ENCODE measurements at places on chromosomes 5 and 9.

DNA sequence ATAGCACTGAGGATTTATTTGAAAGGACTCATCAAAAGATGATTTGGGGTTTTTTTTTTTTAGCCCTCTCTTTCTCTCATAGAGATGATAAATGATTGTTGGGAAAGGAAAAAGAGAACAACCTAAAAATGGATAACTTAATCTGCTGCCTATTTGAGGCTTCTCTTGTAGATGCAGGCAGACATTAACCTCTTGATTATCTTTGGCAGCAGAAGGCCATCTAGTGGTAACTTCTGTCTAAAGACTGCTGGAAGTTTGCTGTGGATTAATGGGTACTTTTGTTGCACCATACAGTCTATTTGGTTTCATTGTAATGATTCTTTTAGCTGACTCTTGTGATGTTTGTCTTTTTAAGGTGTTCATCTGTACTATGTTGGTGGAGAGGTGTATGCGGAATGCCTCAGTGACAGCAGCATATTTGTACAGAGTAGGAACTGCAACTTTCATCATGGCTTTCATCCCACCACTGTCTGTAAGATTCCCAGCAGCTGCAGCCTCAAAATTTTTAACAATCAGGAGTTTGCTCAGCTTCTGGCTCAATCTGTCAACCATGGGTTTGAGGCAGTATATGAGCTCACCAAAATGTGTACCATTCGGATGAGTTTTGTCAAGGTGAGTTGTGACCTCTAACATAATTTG lies 18.8 kb downstream of the SMIM32 start:
- no peak for DNase-seq

- no peak for DNase-seq
Measured at GRCh38 chr9:87853302-87853701, 29.4 kb upstream of the SPATA31E1 start.

DNA sequence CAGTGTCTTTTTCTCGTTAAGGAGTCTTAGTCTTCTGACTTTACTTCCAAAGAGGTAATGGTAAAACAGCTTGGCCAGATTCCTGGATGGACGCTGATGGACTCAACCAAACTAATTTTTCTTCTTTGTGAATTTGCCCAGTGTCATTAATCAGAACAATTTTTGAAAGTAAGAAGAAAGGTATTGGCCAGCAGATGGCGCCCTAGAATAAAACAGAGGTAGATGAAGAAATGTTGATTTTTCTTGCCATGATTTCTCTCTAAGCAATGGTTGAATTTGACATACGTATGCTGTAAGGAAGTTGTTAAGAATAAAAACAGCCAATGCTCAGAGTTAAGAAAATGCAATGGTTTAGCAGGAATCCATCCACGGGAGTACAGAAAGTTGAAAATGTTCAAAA lies 500.0 kb downstream of the DIRAS2 start:
- no peak for DNase-seq

DNA sequence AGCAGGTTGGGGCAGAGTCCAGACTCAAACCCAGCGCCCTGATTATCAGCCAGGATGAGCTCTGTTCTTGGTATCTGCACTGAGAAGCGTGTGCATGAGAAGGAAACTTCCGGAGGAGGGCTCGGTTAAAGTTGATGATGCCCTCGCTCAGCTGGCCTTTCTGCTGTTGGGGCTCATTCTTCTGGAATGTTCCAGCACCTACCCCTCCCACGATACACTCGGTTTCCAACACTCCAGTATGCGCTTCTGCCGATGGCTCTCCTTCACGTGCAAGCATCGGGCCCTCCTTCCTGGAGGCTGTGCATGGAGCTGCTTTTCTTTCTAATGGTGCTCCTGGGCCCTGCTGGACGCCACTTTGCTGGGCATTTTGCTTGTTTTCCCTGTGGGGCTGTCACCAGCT lies 134.0 kb downstream of the RXRA start:
- DNase-seq = no peak

DNA sequence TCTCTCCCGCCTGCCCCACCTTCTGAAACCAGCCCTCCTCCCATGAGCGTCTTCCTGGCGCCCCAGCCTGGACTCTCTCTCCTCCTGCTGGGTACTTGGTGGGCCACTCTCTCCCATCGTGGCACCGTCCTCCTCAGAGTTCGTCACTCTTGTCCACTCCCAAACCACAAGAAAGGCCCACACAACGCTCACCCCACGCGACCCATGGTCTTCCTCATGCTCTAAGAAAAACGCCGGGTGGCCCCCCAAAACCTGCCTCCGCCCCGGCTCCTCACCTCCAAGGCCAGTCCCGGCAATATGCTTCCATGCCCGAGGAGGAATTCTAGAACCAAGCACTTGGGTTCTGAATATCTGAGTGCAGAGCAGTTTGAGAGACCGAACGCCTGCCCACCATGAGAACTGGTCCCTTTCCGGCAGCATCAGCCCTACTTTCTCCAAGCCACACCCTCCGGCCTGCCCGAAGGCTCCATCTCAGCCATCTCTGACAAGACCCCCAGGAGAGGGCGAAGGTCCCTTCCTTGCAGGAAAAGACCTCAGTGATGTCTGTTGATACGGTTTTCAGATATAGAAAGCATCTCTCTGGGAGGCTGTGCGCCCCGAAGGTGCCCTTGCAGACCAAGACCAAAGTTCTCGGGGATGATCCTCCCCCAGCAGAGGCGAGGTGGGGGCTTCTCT lies 15.0 kb downstream of the SLC6A3 start:
- no peak for DNase-seq

DNA sequence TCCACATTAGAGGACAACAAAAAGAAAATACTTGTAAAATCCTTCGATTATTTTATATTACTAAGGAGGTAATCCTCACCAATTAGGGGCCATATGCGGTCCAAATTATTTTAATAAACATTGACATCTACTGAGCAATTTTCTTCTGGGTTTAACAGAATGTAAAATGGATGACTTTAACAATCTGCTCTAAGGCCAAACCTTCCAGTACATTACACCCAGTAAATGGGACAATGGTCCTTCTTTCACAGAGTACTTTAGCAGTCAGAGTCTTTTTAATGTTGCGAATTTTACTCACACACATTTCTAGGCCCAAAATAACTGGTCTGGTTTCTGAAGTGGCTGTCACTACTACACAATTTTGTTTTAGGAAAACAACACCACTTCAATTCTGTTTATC lies 106.9 kb downstream of the TTC39B start:
- no peak for DNase-seq

DNA sequence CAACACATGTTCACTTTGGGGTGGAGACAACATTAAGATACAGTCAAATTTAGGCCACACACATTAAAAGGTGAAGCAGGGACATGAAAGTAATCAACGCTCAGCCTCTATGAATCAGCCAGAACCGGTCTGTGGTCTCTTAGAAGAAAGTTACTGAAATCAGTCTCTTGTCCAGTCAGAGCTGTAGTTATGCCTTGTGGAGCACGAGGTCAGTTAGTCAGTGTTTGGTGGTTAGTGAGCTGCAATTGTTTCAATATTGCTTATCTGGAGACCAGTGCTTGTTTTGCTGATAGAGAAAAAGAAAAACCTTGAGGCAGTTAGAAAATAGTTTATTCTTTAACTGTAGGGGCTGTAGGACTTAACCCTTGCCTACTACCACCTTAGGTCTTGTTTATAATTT lies 157.8 kb upstream of the RASEF start:
- no peak for DNase-seq

GRCh38 chr5:11525020-11525419 lies 379.2 kb downstream of the CTNND2 start:
- no peak for DNase-seq

DNA sequence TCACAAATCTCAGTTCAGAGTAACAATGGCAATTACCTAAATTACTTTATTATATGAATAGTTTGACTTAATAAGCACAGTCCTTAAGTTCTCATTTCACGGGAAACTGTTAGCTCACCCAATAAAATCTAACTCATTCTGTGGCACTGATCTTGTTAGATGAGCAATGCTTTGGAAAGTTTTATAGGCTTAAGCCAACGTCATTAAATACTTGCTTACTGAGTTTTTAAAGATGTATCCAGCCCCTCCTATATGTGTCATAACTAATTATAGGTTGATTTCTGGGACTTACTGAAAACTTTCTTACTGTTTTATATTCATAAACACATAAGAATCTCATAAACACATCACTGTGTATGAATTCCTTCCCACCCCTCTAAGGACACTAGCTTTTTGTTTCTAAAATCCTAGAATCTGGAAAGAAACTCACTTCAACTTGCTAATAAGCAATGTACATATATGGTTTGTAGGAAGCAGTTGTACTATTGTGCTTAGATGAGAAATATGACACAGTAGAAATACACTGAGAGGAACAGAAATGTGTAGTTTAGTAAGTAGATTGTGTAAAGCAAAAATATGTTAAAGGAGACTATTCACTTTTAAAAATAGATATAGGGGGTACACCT lies 14.1 kb upstream of the MARCOL start:
- DNase-seq = no peak

DNA sequence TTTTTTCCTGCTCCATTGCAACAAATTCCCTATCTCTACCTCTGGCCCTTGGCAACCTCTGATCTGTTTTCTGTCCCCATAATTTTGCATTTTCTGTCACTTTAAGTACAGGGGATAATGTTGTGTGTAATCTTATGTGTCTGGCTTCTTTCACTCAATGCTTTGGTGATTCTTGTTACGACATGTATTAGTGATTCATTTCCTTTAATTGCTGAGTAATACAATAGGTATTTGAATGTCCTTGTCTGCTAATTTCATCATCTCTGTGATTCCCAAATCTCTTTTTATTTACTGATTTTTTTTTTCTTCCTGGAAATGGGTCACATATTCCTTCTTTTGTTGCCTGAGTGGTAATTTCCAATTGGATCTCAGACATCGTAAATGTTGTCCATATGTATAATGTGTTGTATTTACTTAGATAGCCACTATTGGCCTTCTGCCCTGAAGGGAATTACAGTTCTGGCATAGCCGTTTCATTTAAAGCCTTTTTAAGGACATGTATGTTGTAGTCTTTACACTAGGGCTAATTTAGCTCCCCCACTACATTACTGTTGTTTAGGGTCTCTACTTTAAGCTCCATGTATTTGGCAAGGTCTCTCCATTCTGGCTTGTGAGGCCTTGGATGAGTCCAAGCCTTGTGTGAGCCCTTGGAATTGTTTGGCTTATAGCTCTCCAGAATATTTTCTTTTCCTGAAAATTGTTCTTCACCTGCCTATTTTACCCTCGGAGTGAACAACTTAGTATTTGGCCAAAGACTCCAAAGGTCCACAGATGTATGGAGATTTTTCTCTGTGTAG lies 683.8 kb downstream of the LRRC70 start:
- no peak for DNase-seq

DNA sequence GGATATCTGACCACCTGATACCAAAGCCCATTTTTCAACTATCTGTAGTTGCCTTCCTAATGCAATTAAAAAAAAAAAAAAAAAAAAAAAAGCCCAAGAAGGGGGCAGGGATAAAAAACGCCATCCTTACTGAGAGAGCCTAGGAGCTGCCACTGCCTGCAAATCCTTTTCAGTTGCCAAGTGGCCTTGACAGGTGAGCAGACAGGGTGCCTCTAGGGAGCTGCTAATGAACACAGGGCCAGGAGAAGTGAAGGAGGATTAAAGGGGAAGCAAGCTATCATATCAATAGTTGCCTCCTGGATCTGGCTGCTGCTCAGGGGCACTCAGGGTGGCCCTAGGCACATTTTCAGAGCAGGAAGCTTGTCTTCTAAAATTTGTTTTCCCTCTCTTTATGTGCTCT lies 547.4 kb downstream of the TLE1 start:
- no peak for DNase-seq

- no peak for DNase-seq
Measured at GRCh38 chr5:112655513-112655912, 82.2 kb upstream of the APC start.

DNA sequence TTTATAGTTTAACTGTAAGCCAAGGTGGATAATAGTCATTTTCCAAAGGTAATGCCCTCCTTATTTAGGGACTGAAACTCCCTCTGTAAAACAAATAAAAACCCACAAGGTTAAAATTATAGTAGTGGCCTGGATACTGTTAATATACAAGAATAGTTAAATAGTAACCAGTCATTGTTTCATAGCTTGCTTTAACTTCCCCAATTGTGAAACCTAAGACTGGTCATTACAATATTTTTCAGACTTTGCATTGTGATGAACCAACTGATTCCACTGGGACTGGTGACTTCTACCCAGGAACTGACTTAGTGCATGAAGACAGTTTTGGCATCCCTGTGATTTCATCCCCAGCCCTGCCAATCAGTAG lies 162.6 kb downstream of the SMC2 start:
- DNase-seq = no peak

DNA sequence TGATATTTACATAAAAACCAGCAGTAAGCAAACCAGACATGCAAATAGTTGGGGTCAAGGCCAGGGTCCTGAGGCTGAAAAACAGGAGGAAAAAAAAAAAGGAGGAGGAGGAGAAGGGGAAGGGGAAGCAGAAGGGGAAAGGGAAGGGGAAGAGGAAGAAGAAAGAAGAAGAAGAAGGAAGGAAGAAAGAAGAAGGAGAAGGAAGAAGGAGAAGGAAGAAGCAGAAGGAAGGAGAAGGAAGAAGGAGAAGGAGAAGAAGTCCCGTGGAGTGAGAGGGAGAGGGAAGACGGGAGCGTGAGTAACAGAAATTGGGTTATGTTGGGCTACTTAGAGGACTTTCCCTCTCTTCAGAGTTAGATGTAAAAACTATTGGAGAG lies 24.6 kb upstream of the NSG2 start:
- no peak for DNase-seq

DNA sequence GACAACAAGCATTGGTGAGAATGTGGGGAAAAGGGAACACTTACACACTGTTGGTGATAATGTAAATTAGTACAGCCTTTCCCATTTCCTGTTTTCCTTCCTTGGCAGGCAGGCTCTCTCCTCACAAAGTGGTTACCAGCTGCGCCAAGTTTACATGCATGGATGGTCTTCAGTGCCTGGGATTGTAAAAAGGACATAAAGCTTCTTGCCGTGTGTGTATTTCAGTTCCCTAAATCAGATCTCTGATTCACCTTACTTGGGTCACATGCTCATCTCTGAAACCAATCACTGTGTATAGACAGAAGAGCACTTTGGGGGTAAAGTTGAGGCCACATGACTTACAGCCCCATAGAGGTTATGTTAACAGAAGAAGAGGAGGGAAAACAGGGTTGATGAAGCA lies 92.8 kb downstream of the CAVIN4 start:
- no peak for DNase-seq

DNA sequence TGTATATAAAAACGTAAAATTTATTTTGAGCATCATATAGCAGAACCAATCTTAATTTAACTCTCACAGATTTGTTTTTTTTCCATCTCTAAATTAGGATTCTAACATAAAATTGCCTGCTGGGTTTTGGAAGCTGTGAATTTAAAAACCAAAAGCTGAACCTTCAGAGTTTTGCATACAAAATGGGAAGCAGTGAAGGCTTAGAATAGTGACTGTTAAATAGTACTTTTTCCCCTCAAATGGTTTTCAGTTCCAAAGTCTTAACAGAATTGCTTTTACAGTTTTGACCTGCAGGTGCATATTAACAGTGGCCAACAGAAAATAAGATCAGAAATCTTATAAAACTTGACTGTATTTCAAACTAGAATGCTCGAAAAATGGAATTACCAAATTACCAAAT lies 55.1 kb upstream of the LVRN start:
- no peak for DNase-seq

DNA sequence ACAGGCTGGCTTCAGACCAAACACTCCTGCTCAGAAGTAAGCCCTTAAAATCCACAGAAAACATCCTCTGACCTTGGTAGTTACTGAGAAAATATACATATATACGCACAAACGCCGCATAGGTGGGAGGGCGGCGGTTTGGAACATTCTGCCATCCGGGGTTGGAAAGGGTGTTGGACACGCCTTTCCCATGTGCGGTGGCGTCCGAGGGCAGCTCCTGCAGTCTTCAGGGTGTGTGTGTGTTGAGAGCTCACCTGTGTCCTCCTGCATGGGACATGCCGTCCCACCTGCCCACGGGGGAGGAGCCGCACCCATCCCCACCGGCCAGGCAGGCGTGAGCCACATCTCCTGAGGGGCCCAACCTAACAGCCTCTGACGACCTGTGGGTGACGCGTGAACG lies 28.2 kb downstream of the SLC9A3 start:
- no peak for DNase-seq
